Stimulated activated CD8-positive, alpha-beta memory T cell treated with anti-CD3 and anti-CD28 coated beads, Interleukin-4, amount 100 ng/mL, for 24 hours (primary cell): ENCODE measurements at places on chromosomes 5 and 9.

DNA sequence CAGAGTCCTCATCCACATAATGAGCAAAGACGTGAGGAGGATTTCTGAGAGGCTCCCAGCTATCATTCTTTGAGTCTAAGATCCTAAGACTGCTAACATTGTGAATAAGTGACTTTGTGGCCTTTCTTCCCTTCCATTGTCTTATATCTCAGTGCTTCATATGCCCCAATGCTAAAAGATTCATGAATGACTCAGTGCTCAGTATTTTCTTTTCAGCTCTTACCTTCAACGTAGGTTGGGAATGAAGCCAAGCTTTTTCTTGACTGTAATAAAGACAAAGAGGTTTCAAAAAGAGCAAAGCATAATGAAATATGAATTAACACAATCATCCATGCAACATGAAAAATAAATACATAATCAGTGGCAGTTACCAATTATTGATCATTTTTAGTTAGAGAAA, 146.4 kb downstream of the ENTREP1 start:
- DNase-seq = no peak

DNA sequence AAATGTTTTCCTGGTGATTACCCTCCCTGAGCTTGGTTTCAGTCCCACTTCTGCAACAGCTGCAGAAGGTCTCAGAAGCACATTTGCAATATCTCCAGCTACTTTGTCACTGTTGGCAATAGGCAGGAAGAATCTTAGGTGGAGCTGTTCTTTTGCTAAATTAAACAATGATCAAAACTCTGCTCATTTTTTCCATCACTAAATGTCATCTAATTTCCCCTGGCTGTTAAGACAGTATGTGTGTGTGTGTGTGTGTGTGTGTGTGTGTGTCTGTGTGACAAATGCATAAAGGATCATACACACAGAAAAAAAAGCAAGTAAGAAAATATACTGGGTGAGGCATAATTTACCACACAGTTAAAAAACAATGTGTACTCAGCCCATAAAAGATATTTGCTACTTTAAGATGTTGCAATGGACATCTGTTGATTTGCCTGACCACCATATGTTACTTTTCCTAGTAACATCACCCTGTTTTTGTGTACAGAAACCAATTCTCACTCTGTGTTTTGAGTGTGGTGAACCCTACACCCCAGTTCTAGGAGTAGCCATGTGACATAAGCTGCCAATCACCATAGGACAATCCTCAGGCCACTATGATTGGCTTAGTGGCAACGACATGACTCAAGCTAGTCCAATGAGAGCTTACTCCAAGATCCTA, 572.6 kb upstream of the CLINT1 start:
- no peak for DNase-seq

GRCh38 chr9:81682797-81683196, 6.5 kb downstream of the TLE1 start:
- DNase-seq = no peak

- DNase-seq = no peak
Measured at GRCh38 chr5:158715592-158715991, 384.1 kb downstream of the EBF1 start.

- DNase-seq = no peak
Measured at GRCh38 chr5:81936066-81936465, 35.8 kb upstream of the ATG10 start.

DNA sequence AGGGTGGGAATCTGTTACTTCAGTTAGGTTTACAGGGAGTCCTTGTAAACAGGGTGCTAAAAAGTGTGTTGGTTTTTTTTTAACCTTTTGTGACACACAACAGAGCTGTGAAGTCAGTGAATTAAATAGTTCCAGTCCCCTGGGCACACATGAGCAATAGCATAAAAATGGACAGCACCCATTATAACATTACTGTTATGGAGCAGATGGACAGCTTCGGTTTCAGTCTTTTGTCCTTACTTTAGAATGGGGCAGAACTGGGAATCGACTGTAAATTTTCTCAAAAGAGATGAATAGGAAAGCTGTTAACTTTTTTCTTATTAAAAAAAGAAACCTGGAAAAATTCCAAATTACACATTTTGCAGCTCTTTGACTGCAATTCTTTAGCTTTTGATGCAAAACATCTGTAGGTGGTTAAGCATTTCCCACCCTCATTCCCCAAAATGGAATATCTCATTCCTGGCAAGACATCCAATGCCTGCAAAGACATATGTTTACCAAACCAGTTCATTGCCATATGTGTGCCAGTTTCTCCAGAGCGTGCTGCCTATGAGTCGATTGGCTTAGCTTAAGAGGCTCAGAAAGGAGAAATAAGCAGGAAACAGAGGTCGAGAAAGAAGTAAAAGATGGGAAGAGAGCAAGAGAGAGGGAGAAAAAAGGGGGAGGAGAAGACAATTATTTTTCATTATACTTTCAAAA, 212.3 kb upstream of the TMEM161B start:
- DNase-seq = no peak

DNA sequence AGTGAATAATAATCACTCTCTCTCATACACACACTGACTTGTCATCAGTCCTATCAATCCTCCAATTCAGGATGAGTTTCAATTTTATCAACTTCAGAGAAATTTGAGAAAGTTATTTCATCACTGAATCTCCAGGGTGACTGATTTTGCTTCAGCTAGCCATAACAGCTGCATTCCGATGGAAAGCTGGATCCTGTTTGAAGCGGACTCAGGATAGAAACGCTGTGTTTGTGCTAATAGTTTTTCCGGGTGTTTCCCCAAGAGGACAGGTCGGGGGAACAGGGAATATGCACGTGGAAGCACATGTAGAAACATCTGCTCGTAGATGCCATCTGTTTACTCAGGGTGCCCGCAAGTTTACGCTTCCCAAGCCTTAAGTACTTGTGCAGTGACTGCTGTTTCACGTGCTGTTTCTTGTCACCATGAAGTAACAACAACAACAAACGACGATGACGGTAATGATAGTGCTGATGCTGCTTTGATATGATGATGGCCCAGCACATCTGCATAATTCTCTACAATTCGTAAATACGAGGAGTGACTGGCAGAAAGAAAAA, 263.7 kb upstream of the DAPK1 start:
- no peak for DNase-seq

GRCh38 chr5:8576178-8576577, 707.2 kb downstream of the MTRR start:
- DNase-seq = no peak

GRCh38 chr5:95731571-95732554, 727 bp downstream of the RHOBTB3 start:
- DNase-seq = peak; percentile 13

DNA sequence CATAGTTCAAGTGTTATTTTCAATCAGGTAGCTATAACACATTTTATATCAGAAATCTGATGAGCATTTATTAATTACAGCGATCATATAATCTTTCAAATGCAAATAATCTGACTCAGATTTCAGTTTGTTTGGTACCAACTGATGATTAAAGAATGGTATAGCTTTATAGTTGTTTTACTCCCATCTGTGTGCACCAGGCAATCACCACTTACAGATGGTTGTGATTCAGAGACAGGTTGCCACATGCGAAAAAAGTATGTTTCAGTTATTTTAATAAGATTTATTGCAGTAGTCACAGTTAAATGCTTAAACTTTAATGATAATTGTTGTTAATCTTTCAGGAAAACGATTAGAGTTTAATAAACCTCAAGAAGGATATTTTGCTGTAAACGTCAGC, 155.1 kb upstream of the ARRDC3 start:
- DNase-seq = no peak

GRCh38 chr9:101625876-101626275, 31.1 kb upstream of the PPP3R2 start:
- DNase-seq = no peak

DNA sequence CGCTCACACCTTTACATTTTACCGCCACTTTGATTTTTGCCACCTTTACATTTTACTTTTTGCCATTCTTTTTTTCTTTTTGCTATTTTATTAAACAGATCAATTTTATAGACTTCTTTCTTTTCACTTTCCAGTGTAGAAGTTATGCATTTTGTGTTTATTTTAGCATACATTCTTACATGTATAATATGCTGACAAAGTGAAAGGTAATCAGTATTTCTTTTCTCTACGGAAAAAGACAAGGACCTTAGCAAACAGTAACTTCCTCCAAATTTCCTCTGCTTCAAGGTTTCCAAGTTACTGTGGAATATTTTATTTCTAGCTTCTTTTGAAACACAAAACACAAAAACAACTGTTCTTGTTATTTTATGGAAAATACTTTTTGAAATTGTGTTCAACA, 97.0 kb downstream of the CEMIP2 start:
- no peak for DNase-seq

GRCh38 chr5:89662499-89662898, 747.1 kb downstream of the CETN3 start:
- no peak for DNase-seq

DNA sequence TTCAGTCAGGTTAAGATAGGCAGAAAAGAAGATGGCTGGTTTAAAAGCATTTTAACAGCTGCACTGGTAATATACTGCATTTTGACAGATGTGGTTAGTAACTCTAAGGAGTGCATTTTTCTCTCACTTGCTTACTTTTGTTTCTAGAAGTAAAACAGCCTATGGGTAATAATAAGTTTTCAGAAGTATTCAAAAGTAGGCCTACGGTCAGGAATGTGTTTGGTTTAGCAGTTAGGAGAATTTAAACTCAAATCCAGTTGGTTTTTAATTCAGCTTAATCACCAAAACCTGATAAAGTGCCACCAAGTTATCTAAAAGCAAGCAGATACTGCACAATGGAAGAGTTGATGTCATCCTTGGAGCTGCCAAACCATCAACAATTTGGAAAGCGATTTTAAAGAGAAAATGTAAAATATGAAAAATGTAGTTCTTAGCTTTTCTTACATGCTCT, 160.3 kb downstream of the ARSB start:
- no peak for DNase-seq

DNA sequence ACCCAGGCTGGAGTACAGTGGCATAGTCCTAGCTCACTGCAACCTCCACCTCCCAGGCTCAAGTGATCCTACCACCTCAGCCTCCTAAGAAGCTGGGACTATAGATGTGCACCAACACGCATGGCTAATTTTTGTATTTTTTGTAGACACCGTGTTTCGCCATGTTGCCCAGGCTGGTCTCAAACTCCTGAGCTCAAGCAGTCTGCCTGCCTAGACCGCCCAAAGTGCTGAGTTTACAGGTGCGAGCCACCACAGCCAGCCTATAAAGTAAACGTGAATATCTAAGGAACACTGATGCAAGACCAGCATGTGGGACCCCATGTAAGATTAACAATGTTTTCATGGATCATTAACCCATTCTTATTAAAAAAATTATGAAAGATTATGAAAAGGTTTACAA, 15.9 kb downstream of the ANXA2R start:
- DNase-seq = no peak

DNA sequence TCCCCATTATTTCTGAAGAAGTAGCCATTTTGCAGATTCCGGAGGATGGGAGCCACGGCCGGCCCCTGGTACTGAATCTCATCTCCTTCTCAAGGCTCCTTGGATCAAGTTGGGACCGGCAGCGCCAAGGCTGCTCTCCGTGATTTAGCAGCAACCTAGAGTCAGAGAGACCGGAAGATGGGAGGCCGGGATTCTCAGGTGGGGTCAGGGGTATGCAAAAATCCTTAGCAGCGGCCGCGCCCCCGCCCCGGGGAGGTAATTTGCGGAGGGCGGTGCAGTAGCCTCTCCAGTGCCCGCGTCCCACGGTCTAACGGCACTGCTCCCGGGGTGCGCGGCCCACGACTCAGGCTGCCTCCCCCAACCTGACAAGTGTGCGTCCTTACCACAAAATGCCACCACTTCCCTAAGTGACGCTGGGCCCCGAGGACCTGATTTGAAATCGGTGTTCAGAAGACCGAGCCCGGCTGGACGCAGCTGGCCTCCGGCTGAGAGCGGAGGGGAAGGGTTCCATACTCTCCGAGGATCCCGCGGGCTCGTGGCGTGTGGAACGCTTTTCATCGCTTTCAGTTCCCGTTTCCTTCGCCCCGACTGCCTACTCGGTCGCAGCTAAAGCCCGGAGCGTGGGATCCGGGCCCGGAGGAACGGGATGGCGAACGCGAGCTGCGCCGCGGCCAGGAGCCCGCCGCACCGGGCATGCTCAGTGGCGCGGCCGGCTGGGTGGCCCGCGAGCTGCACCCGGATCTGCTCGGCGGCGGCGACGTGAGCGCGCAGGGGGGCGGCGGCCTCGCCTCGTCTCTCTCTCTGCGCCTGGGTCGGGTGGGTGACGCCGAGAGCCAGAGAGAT, at the start of gene SCAMP1:
Gene SCAMP1 (plus strand): TSS at position 787 of the 843 bp plus-strand sequence. CDS start 55 bp downstream, at position 842.
- DNase-seq = peak; percentile 89

DNA sequence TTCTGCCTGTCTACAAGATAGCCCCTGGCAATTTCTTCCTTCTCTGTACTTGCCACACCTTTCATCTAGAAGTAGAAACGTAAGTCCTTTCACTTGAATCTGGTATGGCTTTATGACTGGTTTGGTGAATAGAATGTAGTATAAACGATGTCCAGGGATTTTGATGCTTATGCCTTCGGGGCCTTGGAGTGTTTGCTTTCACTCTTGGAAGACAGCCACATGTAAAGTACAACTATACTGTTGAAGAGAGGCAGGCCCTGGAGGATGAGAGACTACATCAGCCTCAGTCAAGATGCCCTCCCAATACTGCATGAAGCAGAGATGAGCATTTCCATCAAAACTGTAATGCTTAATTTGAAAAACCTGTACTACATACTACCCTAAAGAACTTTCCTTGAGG, 553.8 kb upstream of the C9orf72 start:
- DNase-seq = no peak

DNA sequence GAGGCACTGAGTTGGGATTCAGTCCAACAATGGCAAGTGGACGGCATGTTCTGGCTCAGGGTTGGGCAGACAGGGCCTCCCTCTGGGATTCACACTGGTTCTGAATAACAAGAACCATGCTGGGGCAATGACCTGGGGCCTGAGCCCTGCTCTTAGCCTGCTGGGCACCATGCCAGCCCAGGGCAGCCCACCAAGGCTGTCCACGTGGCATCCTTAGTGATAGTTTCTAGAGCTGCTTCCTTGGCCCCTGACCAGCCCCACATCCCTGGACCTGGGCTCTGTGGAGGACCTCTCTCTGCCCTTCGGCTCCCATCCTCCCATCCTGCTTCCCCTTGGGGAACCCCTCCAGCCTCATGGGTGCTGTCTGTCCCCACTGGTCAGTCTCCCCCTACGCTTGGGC, 22.3 kb upstream of the OLFM1 start:
- no peak for DNase-seq

DNA sequence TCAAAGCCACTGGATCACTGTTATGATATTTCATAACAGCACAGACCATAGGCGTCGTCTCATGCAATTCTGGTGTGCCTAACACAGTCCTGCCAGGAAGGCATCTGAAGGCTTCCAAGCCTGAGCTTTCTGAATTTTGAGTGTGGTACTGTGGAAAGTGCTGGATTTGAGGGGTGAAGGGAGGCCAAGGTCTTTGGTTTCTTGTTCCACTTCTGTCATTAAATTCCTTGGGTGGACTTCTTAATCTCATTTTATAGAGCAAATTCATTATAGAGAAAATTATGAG, 441.3 kb upstream of the PIK3R1 start:
- no peak for DNase-seq

DNA sequence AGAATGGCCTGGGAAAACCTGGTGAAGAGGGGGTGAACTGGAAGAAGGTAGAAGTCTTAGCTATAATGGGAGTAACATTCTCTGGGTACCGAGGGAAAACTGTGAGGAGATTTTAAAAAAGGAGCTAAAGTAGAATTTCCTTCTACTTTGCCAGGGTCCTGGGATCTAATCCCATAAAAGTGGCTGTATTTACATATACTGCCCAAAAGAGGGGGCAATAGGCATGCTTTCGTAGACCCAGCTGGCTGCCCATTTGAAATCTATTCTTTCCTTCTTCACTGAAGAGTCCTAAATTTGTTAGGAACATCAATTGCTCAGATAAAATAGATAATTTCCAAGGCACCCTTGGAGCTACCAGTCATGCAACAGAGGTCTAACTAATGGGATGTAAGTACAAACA, 159.2 kb downstream of the CDC42SE2 start:
- DNase-seq = no peak
